ENCODE measurements at places on chromosomes 2 and 18. TPM values are rescaled to one million over a fixed set of nuclear protein-coding genes. Genes with fewer than 3 reads are reported as not detected.

GRCh38 chr18:21918693-21919092 is 178.1 kb downstream of the MIB1 start:
- no peak for DNase-seq

- peak; percentile 32 for DNase-seq
Measured at GRCh38 chr2:46380038-46380940, 83.1 kb downstream of the EPAS1 start.

- no peak for DNase-seq
Measured at GRCh38 chr2:65671670-65672242, 239.4 kb upstream of the SPRED2 start.

DNA sequence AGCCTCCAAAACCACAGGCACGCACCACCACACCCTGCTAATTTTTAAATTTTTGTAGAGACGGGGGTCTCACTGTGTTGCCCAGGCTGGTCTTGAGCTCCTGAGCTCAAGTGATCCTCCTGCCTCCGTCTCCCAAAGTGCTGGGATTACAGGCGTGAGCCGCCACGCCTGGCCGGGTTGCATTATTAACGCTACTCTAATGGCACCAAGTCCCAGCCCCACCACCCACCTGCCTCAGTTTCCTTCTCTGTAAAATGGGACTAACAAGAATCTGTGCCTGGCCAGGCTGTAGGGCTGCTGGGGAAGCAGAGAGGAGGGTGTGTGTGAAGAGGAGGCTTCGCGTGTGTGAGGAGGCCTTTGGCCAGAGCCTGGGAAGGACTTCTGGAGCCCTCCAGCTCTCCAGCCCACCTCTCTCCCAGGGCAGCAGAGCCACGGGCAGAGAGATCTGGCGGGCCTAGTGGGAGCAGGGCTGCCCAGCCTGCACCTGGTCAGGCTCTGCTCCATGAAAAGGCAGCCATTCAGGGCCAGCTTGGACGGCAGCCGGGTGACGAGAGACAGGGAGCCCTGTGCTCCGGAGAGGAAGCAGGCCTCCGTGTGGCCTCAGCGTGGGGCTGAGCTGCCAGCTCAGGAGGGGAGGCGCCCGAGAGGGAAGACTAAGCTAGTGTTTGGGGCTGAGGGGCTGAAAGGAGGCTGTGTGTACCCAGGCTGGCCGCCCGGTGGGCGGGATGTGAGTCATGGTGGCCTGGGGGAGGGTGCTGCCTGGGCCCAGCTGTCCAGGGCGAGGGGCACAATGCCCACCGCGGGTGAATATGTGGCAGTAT is 7.4 kb upstream of the B3GNT7 start:
- DNase-seq, result peak; percentile 79

DNA sequence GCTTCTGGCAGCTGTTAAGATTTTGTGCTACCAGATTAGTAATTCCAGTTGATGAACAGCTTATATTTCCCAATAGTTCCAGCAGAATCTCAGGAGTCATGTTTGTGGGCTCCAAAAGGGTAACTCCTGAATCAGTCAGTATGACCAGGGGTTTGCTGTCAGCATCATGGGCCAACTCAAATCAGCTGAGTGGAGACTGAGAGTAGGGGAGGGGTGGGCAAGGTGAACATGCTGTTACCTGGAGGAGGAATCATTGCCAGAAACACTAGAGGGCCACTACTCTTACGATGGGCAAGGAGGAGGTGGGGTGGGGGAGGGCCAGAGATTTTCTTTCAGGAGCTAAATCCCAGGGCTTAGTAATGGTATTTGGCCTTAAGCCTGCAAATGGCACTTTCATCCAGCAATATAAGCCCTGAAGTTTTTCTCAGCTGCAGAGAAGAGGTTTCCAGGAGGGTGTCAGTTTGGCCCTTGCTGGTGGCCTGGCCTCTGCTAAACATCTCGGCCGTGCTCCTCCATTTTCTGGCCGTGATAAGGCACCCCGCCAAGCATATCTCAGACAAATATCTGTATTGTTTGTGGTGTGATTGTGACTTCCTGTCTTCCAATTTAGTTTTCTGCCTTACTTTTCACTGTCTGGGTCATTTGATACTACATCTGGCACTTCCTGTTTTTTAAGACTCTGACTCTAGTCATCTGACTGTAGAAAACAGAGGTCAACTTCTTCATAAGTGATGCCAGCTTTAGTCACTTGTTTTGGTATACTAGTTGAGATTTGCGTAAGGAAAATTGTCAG is 120.5 kb upstream of the CXCR4 start:
- DNase-seq, result peak; percentile 55

DNA sequence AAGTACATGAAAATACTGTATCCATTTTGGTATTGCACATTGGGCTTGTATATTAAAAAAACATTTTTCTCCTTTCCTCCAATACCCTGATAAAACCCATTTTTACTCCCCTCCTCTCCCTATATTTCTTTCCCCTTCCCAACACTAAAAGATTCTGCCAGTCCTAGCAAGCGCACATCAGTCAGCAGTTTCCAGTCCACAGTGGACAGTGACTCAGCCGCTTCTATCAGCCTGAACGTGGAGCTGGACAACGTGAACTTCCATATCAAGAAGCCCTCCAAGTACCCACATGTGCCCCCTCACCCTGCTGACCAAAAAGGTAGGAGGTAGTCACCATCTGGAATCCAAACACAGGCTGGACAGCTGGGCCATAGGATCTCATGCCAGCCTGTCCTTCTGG is 38.6 kb downstream of the PIKFYVE start:
- DNase-seq, result no peak

GRCh38 chr18:33717339-33717738 is 139.3 kb downstream of the ASXL3 start:
- no peak for DNase-seq

- DNase-seq, result no peak
Measured at GRCh38 chr2:10410001-10410822, 37.9 kb downstream of the ODC1 start.

- no peak for DNase-seq
Measured at GRCh38 chr18:10562773-10563160, 36.9 kb downstream of the NAPG start.

- no peak for DNase-seq
Measured at GRCh38 chr2:185318271-185318724, 420.3 kb upstream of the FSIP2 start.

- no peak for DNase-seq
Measured at GRCh38 chr2:238988105-238988504, 140.2 kb downstream of the TWIST2 start.

- no peak for DNase-seq
Measured at GRCh38 chr2:118250463-118250862, 162.2 kb downstream of the INSIG2 start.

DNA sequence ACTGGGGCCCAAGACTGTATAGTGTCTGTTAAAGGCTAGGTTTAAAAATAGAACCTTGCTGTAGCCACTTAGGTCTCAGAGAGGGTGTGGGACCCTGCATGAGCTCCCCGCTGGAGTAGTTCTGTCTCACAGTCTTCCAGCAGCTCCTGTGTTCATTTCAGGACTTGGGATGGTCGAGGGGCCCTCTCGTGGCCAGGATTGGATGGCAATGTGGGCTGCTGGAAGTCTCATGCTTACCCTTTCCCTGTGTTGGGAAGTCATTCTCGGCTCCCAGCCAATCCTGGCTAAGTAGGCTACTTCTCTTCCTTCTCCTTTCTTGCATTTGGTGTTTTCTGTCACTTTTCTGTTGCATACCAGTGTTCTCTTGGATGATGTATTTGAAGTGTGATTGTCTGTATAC is 284.0 kb upstream of the GCFC2 start:
- DNase-seq, result no peak

GRCh38 chr18:70672581-70672980 is 383.7 kb downstream of the SOCS6 start:
- DNase-seq, result no peak

DNA sequence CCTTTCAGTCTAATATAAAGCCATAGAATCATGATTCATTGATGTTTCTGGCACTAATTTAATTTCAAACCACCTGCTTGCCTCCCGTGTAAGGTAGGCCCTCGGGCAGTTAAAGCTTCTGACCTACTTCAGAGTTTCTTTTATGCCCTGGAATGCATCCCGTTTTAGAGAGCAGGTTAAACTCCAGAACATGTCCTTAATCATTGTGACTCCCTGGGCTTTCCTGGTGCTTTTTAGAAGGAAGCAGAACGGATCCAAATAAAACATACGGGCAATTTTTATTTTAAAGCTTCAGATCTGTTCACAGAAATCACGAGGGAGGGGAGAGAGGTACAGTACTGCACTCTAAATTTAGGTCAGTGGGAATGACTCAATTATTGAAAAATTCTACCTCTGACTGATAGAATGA is 134.8 kb downstream of the GCA start:
- no peak for DNase-seq

DNA sequence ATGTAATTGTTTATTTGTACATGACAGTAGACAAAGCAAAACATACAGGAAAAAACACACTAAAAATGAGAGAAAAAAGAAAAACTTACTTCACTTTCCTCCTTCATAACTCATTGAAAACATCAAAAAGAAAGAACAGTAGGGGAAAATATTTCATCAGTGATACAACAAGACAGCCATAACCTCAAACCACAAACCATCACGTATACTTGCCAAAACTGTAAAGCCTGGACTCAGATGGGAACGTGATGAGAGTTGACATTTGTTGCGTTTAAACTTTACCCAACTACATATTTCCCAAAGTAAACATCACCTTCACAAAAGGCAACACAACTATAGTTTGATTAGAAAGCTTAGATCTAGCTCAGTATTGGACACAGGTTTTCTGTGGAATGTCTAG is 278.2 kb upstream of the COL3A1 start:
- DNase-seq, result no peak

GRCh38 chr2:30225131-30225762 is 6.1 kb upstream of the LBH start:
- no peak for DNase-seq

The CFC1 gene
- not detected for total RNA-seq

The CD226 gene
- 3.2 TPM for total RNA-seq

The FECH gene
- total RNA-seq, result 21.9 TPM

The TDRD15 gene
- total RNA-seq, result 0.15 TPM

The KHK gene
- 5.1 TPM for total RNA-seq

The IL36RN gene
- not detected for total RNA-seq

Measured in aorta (tissue), 5 donors.